Fibroblast of skin of right biceps (primary cell): ENCODE measurements at places on chromosomes 13 and 19.

DNA sequence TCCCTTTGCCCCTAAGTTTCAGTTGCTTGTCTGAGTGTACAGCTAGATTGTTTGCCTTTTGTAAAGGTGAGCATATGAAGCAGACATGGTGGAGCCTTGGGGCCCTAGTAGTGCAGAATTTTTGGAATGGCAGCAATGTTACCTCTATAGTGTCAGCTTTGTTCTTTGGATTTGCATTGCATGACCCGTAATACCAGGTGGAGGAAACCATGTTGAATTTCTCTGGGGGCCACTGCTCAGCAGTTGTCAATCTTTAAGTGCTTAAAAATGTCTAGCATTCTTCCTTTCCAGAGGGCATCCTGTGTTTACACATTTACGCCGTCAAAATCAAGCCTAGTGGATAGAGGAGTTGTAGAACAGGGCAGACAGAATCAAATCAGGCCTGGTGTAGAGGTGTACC lies 303.3 kb downstream of the ATP8A2 start:
- no peak for DNase-seq

DNA sequence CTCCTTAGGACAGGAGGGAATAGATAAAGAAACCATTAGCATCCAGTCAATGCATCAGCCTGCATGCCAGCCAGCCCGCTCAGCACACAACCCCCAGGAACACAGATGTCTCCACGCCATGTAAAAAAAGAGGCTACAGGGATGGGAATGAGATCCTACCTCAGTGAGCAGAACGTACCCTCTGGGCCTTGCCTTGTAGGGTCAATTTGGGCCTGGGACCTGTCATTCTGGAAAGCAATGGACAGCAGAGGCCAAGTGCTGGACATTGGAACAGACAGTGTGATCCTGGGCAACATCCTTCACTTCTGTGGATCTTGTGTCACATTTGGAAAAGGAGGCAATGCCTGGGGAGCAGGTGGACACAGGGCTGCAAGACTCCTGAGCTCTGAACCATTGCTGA lies 26.0 kb downstream of the VSTM2B start:
- no peak for DNase-seq

DNA sequence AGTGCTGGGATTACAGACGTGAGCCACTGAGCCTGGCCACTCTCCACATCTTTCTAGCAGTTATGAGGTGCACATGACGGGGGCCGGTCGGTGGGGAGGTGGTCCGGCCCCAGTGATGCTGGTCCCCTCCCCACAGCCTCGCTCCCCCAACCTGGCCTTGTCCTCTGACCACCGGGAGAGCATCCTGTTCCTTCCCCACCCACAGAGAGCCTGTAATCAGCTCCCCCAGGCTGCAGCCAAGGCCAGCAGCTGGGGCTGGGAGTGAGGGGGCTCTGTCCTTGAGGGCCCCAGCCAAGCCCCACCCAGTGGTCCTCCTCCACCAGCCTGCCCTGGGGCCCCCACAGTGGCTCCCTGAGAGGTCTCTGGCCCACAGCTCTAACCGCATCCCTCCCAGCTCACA lies 3.0 kb upstream of the INSL3 start:
- no peak for DNase-seq

DNA sequence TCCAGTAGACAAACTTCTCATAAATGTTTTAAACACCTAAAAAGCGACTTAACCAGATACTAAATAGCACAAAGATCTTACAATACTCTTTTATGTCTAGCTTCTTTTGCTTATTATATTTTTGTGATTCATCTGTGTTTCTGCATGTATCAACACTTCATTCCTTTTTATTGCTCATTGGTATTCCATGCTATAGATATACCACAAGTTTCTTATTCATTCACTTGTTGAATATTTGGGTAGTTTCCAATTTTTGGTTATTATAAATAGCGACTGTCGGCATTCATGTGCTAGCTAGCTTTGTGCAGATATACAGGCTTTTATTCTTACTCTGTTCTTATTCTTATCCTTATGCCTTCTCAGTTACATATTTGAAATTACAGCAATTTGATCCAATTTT lies 50.0 kb upstream of the RGCC start:
- DNase-seq, result peak; percentile 54

GRCh38 chr19:17076543-17076991 lies 990 bp downstream of the MYO9B start:
- DNase-seq, result peak; percentile 18

GRCh38 chr19:39996218-39996810 lies 546 bp upstream of the ZNF546 start:
- peak; percentile 68 for DNase-seq

GRCh38 chr19:18007917-18008673 lies at the start of gene ARRDC2:
Gene ARRDC2, plus strand, starts transcription at chr19:18008170. Its CDS starts 141 bp downstream, at chr19:18008311.
- peak; percentile 93 for DNase-seq

DNA sequence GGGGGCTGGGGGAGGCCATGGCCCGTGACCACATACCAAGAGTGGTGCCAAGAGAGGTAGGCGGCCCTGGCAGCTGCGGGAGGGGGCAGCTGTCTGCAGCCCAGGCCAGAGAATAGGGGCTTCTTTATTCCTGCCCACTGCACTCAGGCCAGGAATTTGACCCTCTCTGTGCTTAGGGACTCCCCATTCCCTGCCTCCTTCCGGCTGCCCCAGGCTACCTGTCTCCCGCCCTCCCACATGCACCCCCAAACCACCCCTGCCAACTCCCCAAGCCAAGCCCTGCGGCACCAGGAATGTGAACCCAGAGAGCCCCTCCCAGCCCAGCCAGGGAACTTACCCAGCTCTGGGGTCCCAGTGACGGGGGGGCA lies 687 bp downstream of the PLEKHA4 start:
- no peak for DNase-seq

- no peak for DNase-seq
Observed at GRCh38 chr13:94917824-94918223, 205.5 kb upstream of the SOX21 start.

DNA sequence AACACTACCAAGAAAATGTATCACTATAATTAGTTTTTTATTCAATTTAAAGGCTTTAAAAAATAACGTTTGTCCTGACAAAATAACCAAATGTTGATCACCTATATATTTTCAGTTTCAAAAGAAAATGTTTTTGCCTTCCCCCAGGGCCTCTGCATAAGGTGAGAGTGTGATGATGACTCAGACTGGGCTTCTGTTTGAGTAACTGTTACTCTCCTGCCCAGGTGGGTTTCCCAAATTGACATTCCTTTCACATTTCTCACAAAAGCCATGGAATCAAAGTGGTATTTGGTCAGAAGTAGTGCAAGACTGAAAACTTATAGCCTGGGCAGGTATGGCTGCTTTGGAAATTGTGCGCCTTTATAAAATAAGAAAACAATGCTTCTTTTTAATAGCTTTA lies 180.6 kb downstream of the COG6 start:
- no peak for DNase-seq

- no peak for DNase-seq
Observed at GRCh38 chr13:106551751-106552150, 16.2 kb downstream of the ARGLU1 start.

GRCh38 chr13:21673789-21674489 lies 3.1 kb downstream of the FGF9 start:
- DNase-seq, result peak; percentile 15

DNA sequence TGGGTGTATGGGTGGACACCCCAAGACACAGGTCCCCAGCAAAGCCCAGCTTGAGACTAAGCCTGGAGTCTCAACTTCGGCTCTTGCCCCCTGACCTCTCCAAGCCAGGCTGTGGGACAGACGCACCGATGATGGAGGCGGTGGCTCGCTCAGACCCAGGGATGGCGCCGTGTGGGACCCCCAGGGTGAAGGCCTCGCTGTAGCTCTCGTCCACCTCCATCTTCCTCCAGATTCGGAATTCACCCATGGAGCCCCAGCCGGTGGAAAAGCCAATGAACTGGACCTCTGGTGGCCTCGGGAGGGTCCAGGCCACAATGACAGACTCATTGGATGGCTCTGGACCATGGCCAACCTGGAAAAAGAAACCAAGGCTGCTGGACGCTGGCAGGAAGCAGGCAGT lies 39.1 kb downstream of the F2RL3 start:
- DNase-seq, result no peak

- DNase-seq, result no peak
Observed at GRCh38 chr13:24629320-24629719, 50.9 kb upstream of the ATP12A start.

- peak; percentile 9 for DNase-seq
Observed at GRCh38 chr19:53432088-53432661, 391 bp downstream of the ZNF761 start.

DNA sequence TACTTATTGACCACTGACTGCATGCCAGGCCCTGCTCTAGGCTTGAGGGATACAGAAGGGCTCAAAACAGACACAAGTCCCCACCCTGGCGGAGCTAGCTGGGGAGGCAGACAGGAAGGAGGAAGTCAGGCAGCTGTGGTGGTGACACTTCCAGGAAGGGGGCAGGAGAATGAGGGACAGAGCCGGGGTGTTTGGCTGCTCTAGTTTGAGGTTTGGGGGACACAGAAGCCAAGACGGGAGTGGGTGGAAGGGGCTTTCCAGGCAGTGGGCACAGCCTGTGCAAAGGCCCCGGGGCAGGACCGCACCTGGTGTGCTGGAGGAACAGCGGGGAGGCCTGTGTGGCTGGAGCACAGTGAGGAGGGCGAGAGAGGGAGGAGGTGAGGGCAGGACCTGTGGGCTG lies 4.0 kb downstream of the MRPL54 start:
- no peak for DNase-seq

DNA sequence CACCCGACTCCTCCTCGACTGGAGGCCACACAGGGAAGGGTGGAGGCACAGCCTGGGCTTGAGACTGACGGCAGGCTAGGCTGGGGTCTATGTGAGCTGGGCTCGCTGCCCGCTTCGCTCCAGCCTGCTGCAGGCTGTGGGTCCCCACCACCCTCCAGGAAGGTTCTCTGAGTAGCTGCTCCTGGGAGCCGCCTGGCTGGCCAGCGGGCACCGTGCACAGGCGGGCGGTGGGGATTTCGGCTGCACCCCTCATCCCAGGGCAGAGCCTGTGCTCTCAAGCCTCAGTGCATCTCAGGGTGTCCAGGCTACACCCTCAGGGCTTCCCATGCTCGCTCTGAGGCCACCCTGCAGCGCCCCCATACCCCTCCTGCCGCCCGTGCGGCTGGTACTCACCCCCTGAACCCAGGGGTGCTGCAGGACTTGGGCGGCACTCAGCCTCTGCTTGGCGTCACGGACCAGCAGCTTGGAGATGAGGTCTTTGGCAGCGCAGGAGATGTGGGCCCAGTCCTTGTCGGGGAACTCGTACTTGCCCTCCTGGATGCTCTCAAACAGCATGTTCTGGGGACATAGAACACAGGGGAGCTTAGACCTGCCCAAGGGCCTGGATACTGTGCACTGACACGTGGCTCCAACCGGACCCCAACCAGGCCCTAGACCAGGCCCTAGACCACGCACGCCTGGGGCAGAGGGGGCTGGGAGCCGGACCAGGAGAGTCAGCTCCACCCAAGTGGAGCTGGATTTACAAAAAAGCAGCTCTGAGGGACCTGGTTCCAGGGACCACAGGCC lies 10.2 kb downstream of the MKNK2 start:
- no peak for DNase-seq

- DNase-seq, result no peak
Observed at GRCh38 chr13:98959291-98959690, 18.6 kb downstream of the DOCK9 start.

DNA sequence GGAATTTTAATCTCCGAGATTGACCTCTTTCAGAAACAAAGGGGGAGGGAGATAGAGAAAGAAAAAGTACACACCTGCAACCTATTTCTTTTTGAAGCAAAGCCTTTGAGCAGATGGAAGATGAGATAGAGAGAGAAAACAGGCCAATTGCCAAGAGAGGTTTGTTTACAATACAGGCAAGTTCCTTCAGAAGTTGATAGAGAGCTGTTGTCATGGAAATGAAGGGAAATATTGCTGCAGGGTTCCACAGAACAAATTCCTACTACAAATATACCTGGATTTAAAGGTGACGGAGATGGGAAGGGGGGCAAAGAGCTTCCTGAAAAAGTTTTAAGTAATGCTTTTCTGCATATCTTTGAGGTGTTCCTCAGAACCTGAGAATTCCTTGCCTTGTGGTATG lies 388.4 kb downstream of the NDFIP2 start:
- no peak for DNase-seq

GRCh38 chr19:48970923-48971395 lies 5.8 kb downstream of the FTL start:
- peak; percentile 74 for DNase-seq

GRCh38 chr13:50708461-50708860 lies 135.0 kb downstream of the DLEU7 start:
- DNase-seq, result no peak

DNA sequence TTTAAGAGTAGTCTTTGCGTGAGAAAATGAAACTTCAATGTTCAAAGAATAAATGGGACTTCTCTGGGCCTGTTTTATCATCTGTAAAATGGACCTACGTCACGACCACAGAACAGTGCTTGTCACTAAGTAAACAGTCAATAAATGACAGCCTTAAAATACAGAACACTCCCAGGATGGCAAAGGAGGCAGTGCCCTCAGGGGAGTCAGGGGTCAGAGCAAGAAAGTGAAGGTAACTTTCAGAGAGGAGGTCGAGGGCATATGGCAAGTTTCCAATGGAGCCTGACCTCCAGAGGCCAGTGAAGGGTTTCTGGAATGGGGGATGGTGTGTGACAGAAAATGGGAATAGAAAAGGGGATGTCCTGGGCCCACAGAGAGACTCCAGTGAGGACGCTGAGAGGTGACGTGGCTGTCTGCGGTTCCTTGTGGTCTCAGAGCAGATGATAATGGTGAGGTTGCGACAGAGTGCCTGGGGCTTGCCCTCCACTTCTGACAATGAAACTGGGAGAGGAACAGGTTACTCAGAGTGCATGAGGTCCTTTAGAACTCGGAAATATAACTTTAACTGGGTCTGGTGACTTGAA lies 91.8 kb downstream of the UBL3 start:
- no peak for DNase-seq

GRCh38 chr19:42098781-42099180 lies 22.8 kb downstream of the ZNF574 start:
- no peak for DNase-seq

DNA sequence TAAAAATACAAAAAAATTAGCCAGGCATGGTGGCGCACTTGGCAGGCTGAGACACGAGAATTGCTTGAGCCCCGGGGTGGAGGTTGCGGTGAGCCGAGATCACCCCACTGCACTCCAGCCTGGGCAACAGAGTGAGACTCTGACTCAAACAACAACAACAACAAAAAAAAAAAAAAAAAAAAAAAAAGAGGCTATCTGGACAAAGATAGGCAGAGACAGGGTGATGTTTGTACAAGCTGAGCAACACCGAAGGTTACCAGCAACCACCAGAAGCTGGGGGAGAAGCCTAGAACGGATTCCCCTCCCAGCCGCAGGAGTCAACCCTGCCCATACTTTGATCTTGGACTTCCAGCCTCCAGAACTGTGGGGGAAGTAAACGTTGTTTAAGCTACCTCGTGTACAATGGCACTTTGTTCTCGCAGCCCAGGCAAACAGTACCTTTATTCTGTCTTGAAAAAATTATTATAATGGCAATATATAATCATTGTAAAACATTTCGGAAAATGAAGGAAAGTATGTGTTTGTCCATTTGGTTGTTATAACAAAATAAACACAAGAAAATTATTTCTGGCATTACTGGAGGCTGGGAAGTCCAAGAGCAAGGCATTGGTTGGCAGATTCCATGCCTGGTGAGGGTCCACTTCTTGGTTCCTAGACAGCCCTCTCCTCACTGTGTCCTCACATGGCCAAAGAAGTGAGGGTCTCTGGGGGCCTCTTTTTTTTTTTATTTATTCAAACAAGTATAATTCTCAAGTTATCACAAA lies 39.8 kb upstream of the LATS2 start:
- DNase-seq, result no peak

- DNase-seq, result no peak
Observed at GRCh38 chr19:18725841-18726770, 42.6 kb downstream of the CRTC1 start.
